ENCODE measurements at places on chromosomes 1 and 21. TPM values are rescaled to one million over a fixed set of nuclear protein-coding genes. Genes with fewer than 3 reads are reported as not detected.
A peak's percentile ranks its signal among the peaks of the same experiment; 100 is the strongest.

DNA sequence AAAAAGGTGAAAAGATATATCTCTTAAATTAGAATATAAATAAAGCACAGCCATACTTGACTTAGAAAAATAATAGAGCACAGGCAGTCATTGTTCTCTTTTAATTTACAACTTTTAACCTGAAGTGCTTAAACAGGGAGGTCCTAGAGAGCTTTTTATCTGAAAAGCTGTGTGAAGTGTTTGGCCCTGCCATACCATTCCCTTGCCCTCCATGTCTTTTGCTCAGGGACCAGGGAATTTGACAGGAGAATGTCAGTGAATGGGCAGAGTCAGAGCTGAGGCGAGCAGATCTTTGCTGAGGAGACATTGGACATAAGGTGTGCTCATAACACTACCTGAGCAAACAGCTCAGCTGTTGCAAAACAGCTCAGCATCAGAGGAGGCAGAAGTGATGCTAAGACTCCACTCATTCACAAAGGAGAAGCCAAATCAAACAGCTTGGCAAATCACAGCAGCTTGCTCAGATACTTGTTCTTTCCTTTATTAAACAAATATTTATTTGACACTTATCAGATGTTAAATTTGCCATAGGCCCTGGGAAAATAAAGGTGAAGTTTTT, 14.9 kb upstream of the MGST3 start:
- H3K4me3 ChIP-seq = no peak overlapping the region
- no peak overlapping the region for H3K27ac ChIP-seq
- H3K36me3 ChIP-seq = no peaks in the 10 kb centered on the region
- no peak for DNase-seq

DNA sequence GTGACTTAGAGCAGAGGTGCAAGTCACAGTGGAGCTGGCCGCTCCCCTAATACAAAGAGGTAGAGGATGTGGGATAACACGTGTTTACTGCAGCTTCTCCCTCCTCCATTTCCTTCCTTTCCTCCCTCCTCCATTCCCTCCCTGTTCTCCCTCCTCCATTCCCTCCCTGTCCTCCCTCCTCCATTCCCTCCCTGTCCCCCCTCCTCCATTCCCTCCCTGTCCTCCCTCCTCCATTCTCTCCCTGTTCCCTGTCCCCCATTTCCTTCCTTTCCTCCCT, 124.0 kb downstream of the CRYAA start:
- no peak for DNase-seq
- H3K4me1 ChIP-seq = peaks cover 12% of the 10 kb centered on the region
- no peaks in the 10 kb centered on the region for H3K27me3 ChIP-seq
- H3K27ac ChIP-seq = no peak overlapping the region
- H3K36me3 ChIP-seq = no peaks in the 10 kb centered on the region

DNA sequence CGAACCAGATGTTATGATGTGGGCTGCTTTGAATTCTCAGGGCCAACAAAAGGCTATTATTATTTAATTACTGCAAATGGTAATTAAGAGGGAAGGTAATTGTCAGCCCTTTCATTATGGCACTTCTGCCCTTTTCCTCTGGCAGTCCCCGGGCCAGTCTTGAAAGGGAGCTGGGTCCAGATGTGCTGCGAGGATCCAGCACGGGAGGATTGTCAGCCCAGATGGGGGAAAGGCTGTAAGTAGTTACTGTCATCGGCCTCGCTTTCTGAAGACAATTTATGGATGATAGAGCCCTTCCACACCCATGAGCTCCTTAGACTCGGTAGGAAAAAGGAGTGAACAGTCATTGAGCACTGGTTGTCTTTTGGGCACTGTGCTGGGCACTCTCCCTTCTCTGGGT, 8.7 kb upstream of the ZNF362 start:
- no peaks in the 10 kb centered on the region for H3K27me3 ChIP-seq
- no peaks in the 10 kb centered on the region for H3K36me3 ChIP-seq
- H3K4me1 ChIP-seq = peaks cover 25% of the 10 kb centered on the region

GRCh38 chr1:193103759-193104501, 1.3 kb downstream of the GLRX2 start:
- no peak for DNase-seq
- H3K36me3 ChIP-seq = no peaks in the 10 kb centered on the region
- peak overlapping the region; percentile 76 for H3K27ac ChIP-seq
- no peaks in the 10 kb centered on the region for H3K27me3 ChIP-seq

PTGER3 gene
- 0.13 TPM for total RNA-seq

GRCh38 chr1:25009671-25010262, 79.7 kb upstream of the RUNX3 start:
- no peak overlapping the region for H3K27ac ChIP-seq
- H3K4me1 ChIP-seq = no peaks in the 10 kb centered on the region
- no peaks in the 10 kb centered on the region for H3K36me3 ChIP-seq
- DNase-seq = no peak
- peaks cover 5% of the 10 kb centered on the region for H3K27me3 ChIP-seq

WNT4 gene
- 0.83 TPM for total RNA-seq

DNA sequence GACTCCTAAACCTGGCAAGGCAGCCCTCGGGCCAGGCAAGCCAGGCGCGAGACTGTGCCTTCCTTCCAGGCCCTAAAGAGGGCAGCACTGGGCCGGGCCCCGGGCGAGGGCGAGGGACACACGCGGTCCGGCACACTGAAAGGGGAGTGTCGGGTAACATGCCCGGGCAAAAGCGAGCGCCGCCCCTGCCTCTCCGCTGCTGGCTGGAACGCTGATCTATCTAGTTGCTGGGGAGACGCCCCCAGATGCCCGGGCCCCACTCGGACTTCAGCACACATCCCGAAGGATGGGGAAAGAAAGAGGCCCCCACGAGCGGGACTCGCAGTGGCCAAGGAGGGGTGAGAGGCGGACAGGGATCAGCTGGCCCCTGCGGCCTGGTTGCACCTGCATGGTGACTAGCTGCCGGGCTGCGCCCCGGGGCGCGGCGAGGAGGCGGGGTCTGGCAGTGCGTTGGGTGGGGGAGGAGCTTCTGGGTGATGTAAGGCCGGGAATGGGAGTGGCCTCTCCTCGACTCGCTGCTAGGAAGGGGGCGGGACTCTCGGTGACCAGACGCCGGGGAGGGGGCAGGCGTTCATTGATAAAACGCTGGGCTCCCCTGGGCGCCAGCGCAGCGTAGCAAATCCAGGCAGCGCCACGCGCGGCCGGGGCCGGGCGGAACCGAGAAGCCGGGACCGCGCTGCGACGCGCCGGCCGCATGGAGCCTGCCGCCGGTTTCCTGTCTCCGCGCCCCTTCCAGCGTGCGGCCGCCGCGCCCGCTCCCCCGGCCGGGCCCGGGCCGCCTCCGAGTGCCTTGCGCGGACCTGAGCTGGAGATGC, at the start of gene PLK3:
Gene PLK3 (plus strand): TSS at position 608 of the 815 bp plus-strand sequence. CDS start 87 bp downstream, at position 695.
- peak within 1 kb of the TSS; percentile 81 for H3K27ac ChIP-seq
- H3K36me3 ChIP-seq = peaks cover under 1% of the 10 kb centered on the region
- H3K4me3 ChIP-seq = peak within 1 kb of the TSS; percentile 82
- peak; percentile 99 for DNase-seq
- H3K27me3 ChIP-seq = no peaks in the 10 kb centered on the region

Measured in PC-9 (cell line).